Activated T-helper 17 cell treated with anti-CD3 and anti-CD28 coated beads, Interleukin-2, amount 50 U/mL, for 72 hours (primary cell): ENCODE measurements at places on chromosomes 16 and 17.

- no peak overlapping the region for H3K4me3 ChIP-seq
- no peaks in the 10 kb centered on the region for H3K27me3 ChIP-seq
- peaks cover 20% of the 10 kb centered on the region for H3K4me1 ChIP-seq
Measured at GRCh38 chr16:2005646-2006045, 4.0 kb downstream of the ZNF598 start.

- no peak for ATAC-seq
- peak overlapping the region; percentile 46 for H3K4me3 ChIP-seq
- no peaks in the 10 kb centered on the region for H3K36me3 ChIP-seq
- H3K4me1 ChIP-seq = peaks cover 8% of the 10 kb centered on the region
- no peak overlapping the region for H3K27ac ChIP-seq
Measured at GRCh38 chr17:21418446-21419298, 42.5 kb downstream of the KCNJ12 start.

DNA sequence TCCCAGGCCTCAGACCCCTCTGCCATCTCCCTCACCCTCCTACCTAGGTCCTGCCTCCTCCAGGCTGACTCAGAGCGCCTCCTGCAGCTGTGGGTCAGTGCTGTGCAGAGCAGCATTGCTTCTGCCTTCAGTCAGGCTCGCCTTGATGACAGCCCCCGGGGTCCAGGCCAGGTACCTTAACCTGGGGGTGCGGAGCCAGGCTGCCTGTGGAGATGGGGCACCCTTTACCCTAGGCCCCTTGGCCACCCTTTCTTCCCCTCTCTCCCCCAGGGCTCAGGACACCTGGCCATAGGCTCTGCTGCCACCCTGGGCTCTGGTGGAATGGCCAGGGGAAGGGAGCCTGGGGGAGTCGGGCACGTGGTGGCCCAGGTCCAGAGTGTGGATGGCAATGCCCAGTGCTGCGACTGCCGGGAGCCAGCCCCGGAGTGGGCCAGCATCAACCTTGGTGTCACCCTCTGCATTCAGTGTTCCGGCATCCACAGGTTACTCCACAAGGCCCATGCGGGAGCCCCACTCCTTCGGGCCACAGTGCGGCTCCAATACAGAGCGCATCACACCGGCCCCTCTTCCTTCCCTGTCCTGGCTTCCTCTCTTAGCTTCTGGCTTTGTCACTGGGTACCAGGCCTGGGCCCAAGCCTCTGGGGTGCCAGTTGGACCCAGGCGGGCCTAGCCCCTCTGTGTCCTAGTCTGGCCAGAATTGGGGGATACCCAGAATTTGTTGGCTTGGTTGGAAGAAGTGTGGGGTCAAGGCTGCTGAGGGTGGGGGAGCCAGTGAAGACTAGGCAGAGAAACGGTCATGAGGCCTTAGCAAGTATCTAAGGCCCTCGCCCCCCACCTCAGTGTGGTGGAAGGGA lies 5.0 kb upstream of the KCTD11 start:
- H3K27me3 ChIP-seq = no peaks in the 10 kb centered on the region
- ATAC-seq = no peak
- H3K36me3 ChIP-seq = peaks cover 97% of the 10 kb centered on the region
- peaks cover 19% of the 10 kb centered on the region for H3K4me1 ChIP-seq
- no peak overlapping the region for H3K4me3 ChIP-seq
- peak overlapping the region; percentile 87 for H3K27ac ChIP-seq

DNA sequence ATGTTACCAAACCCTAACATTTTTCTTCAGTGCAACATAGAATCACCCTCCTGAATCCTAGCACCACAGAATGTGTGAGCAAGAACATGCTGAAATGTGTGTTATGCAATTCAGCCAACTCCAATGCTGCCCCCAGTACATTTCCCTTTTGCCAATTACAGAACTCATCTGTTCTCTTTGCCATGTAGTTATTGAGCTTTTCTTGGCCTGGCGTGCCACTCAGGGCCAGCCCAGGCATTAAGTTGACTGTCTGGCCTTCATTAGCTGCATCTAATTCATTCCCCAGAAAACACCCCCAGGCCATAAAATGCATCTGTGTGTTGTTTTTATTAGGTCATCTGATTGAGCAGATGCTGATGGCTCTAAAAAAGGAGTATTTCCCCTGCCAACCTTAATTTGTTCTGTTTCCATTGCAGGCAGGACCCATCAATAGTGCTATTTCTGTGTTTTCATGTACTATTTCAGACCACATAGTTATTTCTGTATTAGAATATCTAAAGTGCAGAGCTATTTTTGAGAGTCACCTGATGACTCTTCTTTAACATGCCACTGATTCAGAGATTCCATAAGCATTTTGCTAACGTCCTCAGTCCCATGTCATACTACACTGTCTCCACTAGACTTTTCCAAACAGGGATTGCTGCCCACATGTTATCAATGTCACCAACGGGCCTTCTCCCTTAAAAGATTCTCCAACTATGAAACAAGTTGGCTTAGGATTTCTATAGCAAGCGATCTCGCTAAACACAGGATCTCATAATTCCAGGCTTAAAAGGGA lies 969.7 kb downstream of the CDH11 start:
- H3K4me1 ChIP-seq = no peaks in the 10 kb centered on the region
- H3K36me3 ChIP-seq = no peaks in the 10 kb centered on the region
- no peaks in the 10 kb centered on the region for H3K27me3 ChIP-seq
- H3K4me3 ChIP-seq = no peak overlapping the region

GRCh38 chr17:28733346-28733745 lies 4.8 kb downstream of the NEK8 start:
- H3K36me3 ChIP-seq = peaks cover 9% of the 10 kb centered on the region
- H3K4me3 ChIP-seq = no peak overlapping the region
- H3K4me1 ChIP-seq = peaks cover 13% of the 10 kb centered on the region
- no peak overlapping the region for H3K27ac ChIP-seq
